ENCODE measurements at places on chromosomes 7 and 10.

DNA sequence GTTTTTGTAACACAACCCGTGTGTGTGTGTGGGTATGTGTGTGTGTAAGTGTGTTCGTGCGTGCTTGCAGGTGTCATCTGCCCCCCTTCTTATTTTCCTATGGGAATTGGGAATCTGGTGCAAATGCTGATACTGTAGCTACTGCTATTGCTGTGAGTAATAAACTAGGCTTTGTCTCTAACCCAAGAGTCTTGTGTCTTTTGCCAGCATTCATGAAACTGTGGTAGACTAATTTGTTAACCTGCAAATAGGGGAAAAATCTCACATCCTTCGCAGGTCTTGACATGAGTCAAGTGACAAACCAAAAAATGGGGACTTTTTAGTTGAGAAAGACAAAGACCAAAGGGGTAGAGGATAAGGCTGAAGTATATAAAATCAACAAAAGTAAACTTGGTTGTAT is 57.9 kb upstream of the FAM133B start:
- DNase-seq, result no peak

DNA sequence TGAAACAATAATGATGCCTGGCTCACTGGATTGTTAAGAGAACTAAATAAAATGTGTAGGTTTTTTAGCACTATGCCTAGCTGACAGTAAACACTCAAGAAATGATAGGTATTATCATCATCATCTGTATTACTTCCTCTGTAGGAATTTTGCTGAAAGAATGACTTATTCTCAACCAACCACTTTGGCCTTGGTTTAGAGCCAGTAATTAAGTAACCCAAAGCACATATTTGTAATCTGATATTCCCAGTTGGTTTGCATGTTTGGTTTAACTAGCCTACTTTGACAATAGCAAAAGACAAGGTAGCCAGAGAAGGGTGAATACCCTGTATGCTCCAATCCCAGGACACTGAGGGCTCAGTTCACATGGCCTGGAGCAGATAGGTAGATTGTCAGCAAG is 34.4 kb downstream of the BCAP29 start:
- DNase-seq, result no peak

GRCh38 chr10:1157615-1157933 is 101.4 kb downstream of the WDR37 start:
- no peak for DNase-seq

- DNase-seq, result no peak
Measured at GRCh38 chr10:78175444-78176015, 141.9 kb downstream of the RPS24 start.

DNA sequence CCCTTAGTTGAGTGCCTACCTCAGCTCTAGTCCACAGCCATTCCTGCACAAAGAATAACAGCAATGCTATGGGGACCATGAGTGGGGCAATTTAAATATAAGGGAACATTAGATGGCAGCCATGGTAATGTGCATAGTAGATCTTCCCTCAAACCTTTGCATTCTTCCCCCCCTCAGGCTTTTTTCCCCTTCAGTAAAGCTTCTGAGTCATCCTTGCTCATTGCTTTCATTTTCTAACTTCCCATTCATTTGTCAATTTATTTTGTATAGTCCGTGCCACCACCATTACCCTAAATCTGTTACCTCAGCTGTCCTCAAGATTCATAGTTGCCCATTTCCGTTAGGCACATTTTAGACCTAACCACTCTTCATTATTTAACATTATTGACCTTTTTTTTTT is 10.7 kb downstream of the HECTD2 start:
- no peak for DNase-seq

DNA sequence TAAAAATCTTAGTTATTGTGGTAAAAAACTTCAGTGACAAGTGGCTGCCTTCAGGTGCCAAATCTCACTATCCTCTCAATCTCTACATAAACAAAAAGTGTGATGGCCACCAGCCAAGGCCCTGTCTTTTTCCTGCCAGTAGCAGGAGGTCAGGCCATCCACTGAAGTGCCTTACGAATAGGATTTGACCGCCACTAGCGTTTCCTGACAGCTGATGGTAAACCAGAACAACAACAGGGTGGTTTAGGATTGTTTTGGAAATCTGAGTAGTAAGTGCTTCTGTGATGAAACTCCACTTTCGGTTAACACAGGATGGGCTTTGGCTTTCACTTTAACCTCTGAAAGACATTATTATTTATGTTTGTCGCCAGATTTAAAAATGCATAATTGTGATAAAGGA is 55.7 kb upstream of the OGDHL start:
- DNase-seq, result no peak

GRCh38 chr7:92849322-92849721 is 12.9 kb upstream of the CDK6 start:
- DNase-seq, result no peak

DNA sequence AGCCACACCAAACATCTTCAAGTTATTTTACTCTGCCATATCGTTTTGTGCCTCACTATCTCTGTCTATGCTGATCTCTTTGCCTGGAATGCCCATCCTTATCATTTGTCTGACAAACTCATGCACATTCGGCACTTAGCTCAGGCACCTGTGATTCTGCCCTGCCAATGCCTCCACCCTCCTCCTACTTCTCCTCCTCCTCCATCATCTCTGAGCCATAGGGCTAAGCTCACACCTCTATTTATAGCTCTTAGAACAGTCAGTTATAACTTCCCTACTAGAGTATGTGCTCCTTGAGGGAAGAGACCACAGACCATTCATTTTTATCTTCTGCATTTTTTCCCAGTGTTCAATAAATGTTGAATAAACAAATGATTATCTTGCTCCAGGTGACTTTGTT is 51.2 kb upstream of the CDK13 start:
- no peak for DNase-seq

GRCh38 chr10:124062390-124062789 is 31.0 kb downstream of the CHST15 start:
- no peak for DNase-seq

- DNase-seq, result no peak
Measured at GRCh38 chr7:70704831-70705346, 427.1 kb upstream of the GALNT17 start.

DNA sequence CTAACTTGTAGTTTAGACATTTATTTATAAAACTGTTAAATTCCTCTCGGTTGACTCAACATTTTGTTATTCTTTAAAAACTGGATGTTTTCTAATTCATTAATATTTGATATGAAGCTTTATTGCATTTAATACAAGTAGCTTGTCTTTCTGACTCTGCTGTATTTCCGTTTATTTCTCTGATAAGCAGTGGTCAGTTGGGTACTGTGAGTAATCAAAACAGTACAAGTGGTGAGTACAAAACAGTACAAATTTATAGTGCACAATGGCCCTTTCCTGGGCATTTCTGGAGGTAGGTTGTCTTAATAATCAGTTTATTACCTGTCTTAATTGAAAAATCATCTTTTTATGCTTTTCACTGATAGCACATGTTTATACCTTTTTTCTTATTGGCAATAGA is 182.7 kb downstream of the CCSER2 start:
- no peak for DNase-seq

DNA sequence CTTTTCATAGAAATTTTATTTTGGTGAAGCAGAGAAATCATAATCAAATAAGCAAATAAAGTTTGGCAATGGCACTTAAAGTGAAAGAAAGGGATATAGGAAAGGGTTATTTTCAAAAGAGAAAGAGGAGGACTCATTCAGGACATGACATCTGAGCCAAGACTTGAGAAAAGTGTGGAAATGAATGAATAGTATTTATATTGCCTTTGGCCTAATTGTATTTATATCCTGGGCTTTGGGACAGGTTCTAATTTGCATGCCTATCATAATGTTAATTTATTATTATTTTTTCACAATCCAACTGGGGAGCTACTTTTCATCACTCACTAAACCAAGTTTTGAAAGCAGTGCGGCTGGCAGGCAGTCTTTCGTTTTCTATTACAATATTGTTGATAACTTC is 376.8 kb downstream of the HGF start:
- DNase-seq, result no peak

Measured in stimulated activated CD8-positive, alpha-beta memory T cell treated with anti-CD3 and anti-CD28 coated beads, Interleukin-15, amount 100 ng/mL, for 4 hours (primary cell).